CD4-positive, alpha-beta T cell treated with Interferon gamma for 1 hour (primary cell): ENCODE measurements at places on chromosomes 1 and 21.
A peak's percentile ranks its signal among the peaks of the same experiment; 100 is the strongest.

DNA sequence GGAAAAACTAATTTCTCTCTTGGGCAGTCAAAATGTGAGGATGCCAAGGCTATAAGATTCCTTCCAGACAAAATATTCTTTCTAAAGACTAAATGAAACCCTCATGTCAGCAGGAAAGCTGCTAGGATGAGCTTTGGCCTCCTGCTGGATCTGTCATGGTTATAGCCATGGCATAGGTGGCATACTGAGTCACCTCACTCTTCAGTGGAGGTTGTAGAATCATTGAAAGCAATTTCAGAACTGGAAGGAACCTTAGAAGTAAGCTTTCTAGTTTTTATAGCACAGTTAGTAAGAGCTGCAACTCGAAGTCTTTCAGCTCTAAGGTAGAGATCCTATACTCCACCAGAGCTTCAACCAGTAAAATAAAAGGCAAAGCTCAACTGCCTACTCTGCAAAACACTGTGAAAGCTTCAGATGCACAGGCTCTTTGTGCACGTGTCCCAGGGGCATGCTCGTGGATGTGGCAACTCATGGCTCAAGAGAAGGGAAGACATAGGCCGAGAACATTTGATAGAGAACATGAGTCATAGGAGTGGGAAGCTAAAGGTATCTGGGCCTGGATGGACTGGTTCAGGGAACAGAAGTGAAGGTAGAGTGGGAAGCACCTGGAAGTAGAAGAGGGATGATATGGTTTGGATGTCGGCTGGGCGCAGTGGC is 5.8 kb downstream of the AVPR1B start:
- DNase-seq: no peak

DNA sequence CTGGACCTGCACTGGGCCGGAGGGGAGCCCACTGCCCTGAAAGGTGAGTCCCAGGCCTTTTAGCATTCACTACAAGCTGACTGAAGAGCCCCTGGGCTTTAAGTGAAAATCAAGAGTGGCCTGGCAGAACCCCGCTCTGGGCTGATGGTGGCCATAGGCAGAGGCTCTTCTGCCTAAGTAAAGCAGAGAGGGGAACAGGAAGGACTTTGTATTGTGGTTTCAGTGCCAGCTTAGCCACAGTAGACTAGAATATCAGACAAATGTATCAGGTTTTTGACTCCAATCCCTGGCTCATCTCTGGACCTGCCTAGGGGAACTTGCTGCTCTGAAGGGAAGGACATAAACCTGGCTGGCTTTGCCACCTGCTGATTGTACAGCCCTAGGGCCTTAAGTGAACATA is 10.2 kb upstream of the HENMT1 start:
- no peak for DNase-seq

DNA sequence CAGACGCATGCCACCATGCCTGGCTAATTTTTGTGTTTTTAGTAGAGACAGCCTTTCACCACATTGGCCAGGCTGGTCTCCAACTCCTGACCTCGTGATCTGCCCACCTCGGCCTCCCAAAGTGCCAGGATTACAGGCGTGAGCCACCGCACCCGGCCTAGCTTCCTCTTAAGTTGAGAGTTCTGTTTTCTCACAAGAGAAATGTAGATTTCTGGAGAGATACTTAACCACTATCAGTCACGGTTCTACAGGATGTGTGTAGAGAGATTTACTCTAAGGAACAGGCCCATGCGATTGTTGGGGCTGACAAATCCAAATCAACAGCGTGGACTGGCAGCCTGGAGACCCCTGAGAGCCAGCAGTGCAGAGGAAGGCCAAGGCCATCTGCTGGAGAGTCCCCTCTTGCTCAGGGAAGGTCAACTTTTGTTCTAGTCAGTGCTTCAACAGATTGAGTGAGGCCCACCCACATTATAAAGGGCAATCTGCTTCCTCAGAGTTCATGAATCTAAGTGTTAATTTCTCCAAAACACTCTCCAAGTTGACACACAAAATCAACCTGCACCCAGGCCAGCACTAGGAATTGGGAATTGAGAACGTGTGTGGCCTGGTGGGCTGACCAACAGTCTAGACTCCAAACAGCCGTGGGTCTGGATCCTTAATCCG is 38.7 kb downstream of the CHAF1B start:
- DNase-seq: no peak

GRCh38 chr1:203026031-203026665 is at the start of gene PPFIA4:
TSS of gene PPFIA4 (plus strand) at chr1:203026491. CDS start at chr1:203039009, 12,518 bp downstream.
- DNase-seq: peak; percentile 88

- DNase-seq: no peak
Measured at GRCh38 chr1:158649052-158649451, 37.5 kb downstream of the SPTA1 start.

DNA sequence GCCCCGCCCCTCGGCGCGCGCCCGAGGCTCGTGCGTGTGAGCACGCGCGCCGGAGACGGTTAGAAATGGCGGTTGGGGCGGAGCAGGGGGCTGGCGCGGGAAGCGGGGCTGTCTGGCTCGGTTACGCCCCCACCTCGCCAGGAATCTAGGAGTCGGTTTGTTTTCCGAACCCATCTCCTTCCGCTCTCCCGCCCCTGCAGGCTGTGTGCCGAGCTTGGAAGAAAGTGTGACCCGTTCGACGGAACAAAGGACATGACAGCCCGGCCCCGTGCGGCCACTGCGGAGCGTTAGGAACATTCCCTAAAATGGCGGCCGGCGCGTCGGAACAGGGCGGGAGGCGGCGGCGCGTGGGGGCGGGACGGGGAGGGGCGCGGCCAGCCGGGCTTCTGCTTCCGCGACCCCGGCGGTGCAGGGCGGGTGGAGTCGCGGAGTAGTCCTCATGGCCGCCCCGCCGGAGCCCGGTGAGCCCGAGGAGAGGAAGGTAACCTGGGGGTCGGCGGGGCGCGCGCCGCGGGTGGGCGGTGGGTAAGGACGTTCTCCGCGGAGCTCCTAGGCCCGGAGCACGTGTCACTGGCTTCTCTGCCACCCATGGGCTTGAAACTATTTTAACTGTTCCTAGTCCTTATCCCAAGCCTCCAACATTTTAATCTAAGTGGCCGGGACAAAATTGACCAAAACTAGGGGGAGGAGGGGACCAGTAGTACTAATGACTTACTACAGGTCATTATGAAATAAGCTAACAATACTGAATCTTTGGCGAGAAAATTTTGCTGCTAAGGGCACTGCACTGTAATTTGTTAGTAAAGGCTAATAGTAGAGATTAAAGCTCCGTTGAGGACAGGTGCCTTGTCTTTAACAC is at the start of gene COX20:
Gene COX20 (plus strand): TSS at position 383 of the 859 bp plus-strand sequence. CDS start 57 bp downstream, at position 440.
- DNase-seq: peak; percentile 83

GRCh38 chr1:23083714-23084480 is 64.6 kb downstream of the KDM1A start:
- DNase-seq: no peak

DNA sequence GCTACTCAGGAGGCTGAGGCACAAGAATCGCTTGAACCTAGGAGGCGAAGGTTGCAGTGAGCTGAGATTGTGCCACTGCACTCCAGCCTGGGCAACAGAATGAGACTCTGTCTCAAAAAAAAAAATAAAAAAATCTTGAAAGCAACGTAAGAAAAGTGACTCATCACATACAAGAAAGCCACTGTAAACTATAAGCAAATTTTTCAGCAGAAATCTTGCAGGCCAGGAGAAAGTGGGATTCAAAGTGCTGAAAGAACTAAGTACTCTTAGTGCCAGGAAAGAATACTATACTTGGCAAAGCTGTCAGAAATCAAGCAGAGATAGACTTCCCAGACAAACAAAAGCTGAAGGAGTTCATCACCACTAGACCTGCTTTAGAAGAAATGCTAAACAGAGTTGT is 4.4 kb upstream of the HMGN1 start:
- no peak for DNase-seq

- no peak for DNase-seq
Measured at GRCh38 chr21:41170442-41170841, 2.5 kb downstream of the BACE2 start.

- DNase-seq: no peak
Measured at GRCh38 chr1:53833393-53833792, 4.7 kb downstream of the NDC1 start.

- DNase-seq: peak; percentile 70
Measured at GRCh38 chr1:12596007-12596821, 21.8 kb downstream of the DHRS3 start.

DNA sequence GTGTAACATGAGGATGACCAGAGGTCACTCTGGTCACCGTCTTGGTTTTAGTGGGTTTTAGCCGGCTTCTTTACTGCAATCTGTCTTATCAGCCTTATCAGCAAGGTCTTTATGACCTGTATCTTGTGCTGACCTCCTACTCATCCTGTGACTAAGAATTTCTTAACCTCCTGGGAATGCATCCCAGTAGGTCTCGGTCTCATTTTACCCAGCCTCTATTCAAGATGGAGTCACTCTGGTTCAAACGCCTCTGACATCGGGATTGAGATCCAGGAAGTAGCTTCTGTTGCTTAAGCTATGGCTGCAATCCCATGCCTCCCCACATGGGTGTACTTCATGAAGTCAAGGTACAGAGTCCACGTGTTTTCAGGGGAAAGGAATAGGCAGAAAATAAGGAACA is 19.9 kb downstream of the FMN2 start:
- no peak for DNase-seq
